ENCODE measurements at places on chromosomes 7 and 10. TPM values are rescaled to one million over a fixed set of nuclear protein-coding genes. Genes with fewer than 3 reads are reported as not detected.

GRCh38 chr10:123890756-123891143 lies 857 bp downstream of the CPXM2 start:
- no peak overlapping the region for H3K4me3 ChIP-seq
- no peaks in the 10 kb centered on the region for H3K36me3 ChIP-seq
- H3K4me1 ChIP-seq = no peaks in the 10 kb centered on the region
- no peak overlapping the region for H3K27ac ChIP-seq
- DNase-seq = no peak
- H3K27me3 ChIP-seq = peaks cover 3% of the 10 kb centered on the region

DNA sequence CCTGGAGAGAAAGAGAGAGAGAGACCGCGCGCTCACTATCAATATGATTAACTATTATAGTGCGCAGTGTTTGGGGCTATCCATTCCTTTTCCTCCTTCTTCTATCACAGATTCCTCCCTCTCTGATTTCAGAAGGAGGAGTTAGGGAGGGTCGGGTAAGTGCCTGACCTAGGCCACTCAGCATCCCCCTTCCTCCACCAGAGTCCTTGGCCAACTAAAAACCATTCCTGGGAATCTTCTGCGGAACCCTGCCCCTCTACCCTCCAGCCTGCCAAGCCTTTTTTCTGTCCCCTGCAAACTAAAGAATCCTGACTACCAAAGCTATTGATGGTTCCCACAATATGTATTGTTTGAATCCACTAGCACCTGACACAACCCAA lies 256.2 kb upstream of the NFE2L3 start:
- no peaks in the 10 kb centered on the region for H3K36me3 ChIP-seq
- H3K4me3 ChIP-seq = no peak overlapping the region
- no peak for DNase-seq
- H3K27me3 ChIP-seq = no peaks in the 10 kb centered on the region

DNA sequence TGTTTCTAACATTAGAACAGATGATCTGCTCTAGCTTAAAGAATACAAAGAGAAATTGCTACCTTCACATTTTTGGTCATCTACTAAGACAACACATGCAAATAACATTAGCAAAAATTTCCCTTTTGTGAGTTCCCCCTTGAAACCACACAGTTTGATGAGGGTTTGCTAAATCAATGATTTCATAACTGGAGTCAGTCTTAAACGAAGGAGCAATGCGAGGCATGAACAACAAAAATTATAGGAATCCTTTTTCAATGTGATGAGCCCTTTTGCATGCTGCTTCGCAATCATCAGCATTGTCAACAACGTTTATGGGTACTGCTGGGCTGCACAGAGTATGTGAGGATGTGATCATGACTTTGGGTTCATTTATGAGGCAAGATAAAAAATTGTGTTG lies 286.4 kb downstream of the C7orf25 start:
- H3K4me1 ChIP-seq = no peaks in the 10 kb centered on the region
- H3K4me3 ChIP-seq = no peak overlapping the region
- DNase-seq = no peak
- no peaks in the 10 kb centered on the region for H3K36me3 ChIP-seq

- H3K36me3 ChIP-seq = no peaks in the 10 kb centered on the region
- no peak for DNase-seq
- H3K27ac ChIP-seq = no peak overlapping the region
Measured at GRCh38 chr10:94963901-94964300, 25.4 kb downstream of the CYP2C9 start.

GRCh38 chr7:11957956-11958355 lies 126.0 kb upstream of the THSD7A start:
- no peak overlapping the region for H3K4me3 ChIP-seq
- H3K36me3 ChIP-seq = no peaks in the 10 kb centered on the region
- no peaks in the 10 kb centered on the region for H3K27me3 ChIP-seq
- H3K4me1 ChIP-seq = no peaks in the 10 kb centered on the region
- DNase-seq = no peak

DNA sequence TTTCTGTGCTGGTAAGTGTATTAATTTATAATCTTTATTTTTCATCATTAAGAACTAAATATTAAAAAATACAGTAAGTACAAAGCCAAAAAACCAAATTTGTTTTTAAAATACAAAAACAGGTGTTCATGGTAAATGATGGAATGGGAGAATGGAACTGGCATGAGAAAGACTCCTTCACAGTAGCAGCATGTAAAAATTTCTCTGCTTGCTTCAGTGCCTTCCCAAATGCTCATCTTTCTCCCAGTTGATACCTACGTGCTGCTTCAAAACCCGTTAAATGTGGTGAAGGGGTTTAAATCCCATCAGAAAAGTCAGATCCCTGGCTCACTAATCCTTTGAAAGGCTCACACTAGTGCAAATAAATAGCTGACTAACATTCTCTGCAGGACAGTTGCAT lies 4.2 kb downstream of the RNF133 start:
- no peaks in the 10 kb centered on the region for H3K36me3 ChIP-seq
- H3K27me3 ChIP-seq = no peaks in the 10 kb centered on the region
- no peak overlapping the region for H3K27ac ChIP-seq
- H3K4me1 ChIP-seq = no peaks in the 10 kb centered on the region
- H3K4me3 ChIP-seq = no peak overlapping the region

DNA sequence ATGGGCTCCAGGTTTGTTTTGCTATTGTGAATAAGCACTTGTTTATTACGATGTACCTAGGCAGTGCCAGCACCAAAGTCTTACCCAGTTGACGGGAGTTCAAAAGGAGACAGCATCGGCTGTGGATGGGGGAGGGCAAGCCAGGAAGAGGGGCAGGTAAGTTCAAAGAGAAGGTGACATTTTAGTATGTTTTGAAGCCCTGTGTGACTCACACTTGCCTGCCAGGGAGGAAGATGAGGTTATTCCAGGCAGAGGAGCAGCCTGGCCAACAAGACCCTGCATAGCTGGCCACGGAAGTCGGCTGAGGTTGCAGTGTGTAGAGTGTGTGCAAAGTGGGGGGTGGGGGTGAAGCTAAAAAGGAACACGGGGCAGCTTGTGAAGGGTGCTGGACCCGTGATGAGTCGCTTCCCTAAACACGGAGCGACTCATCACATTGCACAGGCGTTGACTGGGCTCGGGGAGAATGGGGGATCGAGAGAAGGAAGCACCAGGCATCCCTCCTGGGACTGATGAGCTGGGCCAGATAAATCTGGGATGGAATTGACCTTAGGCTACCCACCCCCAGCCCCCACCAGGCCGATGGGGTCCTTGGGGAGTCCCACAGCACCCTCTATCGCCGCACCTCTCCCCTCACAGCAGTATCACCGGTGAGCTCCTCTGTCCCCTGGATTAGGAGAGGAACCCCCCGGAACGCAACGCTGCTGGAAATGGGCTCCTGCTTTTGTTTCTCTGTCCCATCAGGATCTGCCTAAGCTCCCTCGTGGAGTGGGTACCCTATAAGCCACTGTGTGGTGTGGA lies 97.9 kb upstream of the IKZF1 start:
- no peaks in the 10 kb centered on the region for H3K27me3 ChIP-seq
- H3K4me3 ChIP-seq = no peak overlapping the region
- no peak for DNase-seq
- no peaks in the 10 kb centered on the region for H3K4me1 ChIP-seq
- H3K36me3 ChIP-seq = no peaks in the 10 kb centered on the region

GRCh38 chr10:31528831-31529230 lies 209.8 kb downstream of the ZEB1 start:
- no peaks in the 10 kb centered on the region for H3K27me3 ChIP-seq
- DNase-seq = no peak
- H3K4me3 ChIP-seq = no peak overlapping the region

DNA sequence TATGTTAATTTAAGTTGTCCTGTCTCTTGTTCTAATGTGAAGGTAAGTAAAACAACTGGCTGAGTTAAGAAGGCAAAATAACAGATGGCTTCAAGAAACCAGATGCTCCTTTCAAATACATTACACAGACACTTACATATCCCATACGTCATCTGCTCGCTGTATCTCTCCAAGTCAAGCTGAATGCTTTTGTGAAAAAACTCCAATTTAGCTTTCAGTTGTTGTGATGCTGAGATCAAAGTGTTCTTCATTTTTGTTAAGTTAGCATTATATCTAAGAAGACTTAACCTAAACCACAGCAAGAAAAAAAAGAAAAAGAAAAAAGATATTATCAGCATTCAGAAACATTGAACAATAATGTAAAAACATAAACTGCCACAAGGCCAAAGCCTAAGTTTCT lies 18.5 kb upstream of the ERLIN1 start:
- no peaks in the 10 kb centered on the region for H3K27me3 ChIP-seq
- no peak overlapping the region for H3K27ac ChIP-seq
- no peak for DNase-seq
- H3K4me3 ChIP-seq = no peak overlapping the region

GRCh38 chr7:92988941-92989545 lies 128.7 kb downstream of the SAMD9 start:
- no peaks in the 10 kb centered on the region for H3K36me3 ChIP-seq
- no peaks in the 10 kb centered on the region for H3K4me1 ChIP-seq
- H3K4me3 ChIP-seq = no peak overlapping the region
- no peak for DNase-seq
- H3K27me3 ChIP-seq = no peaks in the 10 kb centered on the region
- H3K27ac ChIP-seq = no peak overlapping the region

GRCh38 chr10:74947781-74948401 lies 121.5 kb downstream of the KAT6B start:
- H3K27me3 ChIP-seq = no peaks in the 10 kb centered on the region
- H3K4me1 ChIP-seq = no peaks in the 10 kb centered on the region
- no peak overlapping the region for H3K27ac ChIP-seq
- H3K36me3 ChIP-seq = no peaks in the 10 kb centered on the region

DNA sequence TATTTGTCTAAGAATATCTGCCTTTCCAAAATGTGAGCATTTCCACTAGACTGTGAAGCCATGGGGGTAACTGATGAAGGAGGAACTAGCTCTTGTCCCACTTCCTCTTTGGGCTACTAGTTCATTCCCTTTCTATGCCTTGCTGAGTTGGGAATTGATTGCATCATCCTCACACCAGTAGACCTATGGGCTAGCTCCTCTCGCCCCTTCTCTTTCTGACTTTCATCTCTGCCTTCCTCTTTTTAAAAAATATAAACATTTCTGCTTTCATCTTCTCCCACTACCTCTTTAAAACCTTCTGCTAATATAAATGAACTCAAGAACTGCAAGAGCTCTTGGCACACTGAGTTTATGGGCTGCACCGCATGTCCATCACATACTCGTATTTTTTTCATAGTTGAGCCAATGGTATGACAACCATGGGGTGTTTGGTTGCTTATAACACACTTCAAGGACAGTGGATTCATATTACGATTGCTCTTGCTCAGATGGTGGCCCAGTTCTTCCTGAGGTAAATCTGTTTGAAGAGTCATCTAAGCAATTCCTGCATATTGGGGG lies 182.0 kb downstream of the REEP3 start:
- H3K36me3 ChIP-seq = no peaks in the 10 kb centered on the region
- no peak overlapping the region for H3K27ac ChIP-seq
- no peak overlapping the region for H3K4me3 ChIP-seq
- H3K27me3 ChIP-seq = no peaks in the 10 kb centered on the region
- peak; percentile 36 for DNase-seq

- no peaks in the 10 kb centered on the region for H3K36me3 ChIP-seq
- no peak for DNase-seq
Measured at GRCh38 chr7:107267138-107267537, 98.3 kb downstream of the HBP1 start.

DNA sequence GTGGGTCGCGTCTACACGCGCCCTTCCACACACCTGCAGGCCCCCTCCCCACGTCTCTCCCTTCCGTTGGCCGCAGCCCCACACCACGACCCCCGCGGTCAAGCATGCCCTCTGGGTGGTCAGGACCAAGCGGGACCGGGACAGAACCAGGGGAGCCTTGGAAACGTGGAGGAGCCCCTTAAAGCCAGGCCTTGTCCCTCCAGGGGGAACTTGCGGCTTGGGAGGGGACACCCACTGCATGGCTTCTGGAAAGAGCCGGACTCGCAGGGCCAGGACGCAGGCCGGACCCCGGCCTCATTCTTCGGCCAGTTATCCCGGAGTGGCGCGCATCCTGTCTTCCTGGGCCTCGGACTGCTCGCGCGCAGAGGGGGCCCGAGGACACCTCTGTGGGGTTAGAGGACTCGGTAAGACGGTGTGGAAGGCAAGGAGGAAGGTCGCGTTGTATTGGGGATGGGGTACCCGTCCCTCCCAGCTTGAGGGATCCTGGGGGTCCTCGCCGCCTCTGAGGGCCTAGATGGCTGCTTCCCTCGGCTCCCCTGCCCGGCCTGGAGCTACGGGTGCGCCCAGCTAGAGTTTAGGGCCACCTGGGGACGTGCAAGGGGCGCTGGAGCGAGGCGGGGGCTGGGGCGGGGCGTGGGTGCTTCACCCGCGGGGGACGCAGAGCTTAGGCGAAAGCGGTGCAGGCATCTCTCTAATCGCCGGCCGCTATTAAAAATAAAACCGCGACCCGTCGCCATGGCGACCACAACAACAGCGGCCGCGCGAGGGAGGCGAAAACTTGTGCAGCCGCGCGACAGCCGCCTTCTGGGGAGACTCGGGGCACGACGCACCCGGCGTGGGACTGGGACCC lies 1.8 kb upstream of the PDGFA start:
- DNase-seq = no peak
- H3K27me3 ChIP-seq = peaks cover 2% of the 10 kb centered on the region
- no peaks in the 10 kb centered on the region for H3K36me3 ChIP-seq
- peak overlapping the region; percentile 45 for H3K4me3 ChIP-seq

- H3K27ac ChIP-seq = no peak overlapping the region
- no peak for DNase-seq
- no peak overlapping the region for H3K4me3 ChIP-seq
- H3K27me3 ChIP-seq = no peaks in the 10 kb centered on the region
- no peaks in the 10 kb centered on the region for H3K36me3 ChIP-seq
Measured at GRCh38 chr7:95104739-95105138, 197.3 kb downstream of the PPP1R9A start.

- H3K27me3 ChIP-seq = no peaks in the 10 kb centered on the region
- 0 out of 2 replicates have a peak, but pooled peaks cover 9% of the 10 kb centered on the region for H3K4me1 ChIP-seq
- H3K4me3 ChIP-seq = no peak overlapping the region
- H3K36me3 ChIP-seq = no peaks in the 10 kb centered on the region
Measured at GRCh38 chr7:92785923-92786322, 50.5 kb downstream of the CDK6 start.

DNA sequence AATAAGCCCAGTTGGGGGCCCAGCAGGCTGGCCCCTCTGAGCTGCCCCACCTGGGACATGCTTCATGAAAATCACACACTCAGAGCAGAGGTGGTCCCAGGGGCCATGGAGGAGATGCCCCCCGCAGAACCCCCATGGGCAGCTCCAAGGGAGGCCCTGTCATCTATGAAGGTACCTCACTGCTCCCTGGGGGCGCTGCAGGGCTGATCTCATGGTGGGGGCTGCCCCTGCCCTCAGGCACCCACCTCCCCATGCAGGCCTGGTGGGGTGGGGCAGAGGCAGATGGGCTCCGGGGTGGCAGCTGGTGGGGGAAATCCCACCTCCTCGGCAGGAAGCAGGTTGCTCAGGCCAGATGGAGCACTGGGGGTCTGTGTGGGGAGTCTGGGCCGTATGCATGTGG lies 60.5 kb downstream of the YKT6 start:
- peaks cover 28% of the 10 kb centered on the region for H3K4me1 ChIP-seq
- H3K4me3 ChIP-seq = no peak overlapping the region
- no peak for DNase-seq
- no peaks in the 10 kb centered on the region for H3K36me3 ChIP-seq
- H3K27ac ChIP-seq = no peak overlapping the region
- no peaks in the 10 kb centered on the region for H3K27me3 ChIP-seq

- H3K4me3 ChIP-seq = peak overlapping the region; percentile 82
- peaks cover 3% of the 10 kb centered on the region for H3K4me1 ChIP-seq
- no peaks in the 10 kb centered on the region for H3K36me3 ChIP-seq
- peak overlapping the region; percentile 83 for H3K27ac ChIP-seq
Measured at GRCh38 chr7:106281585-106282318, 3.0 kb downstream of the NAMPT start.

The ANKRD61 gene
- polyA plus RNA-seq = 0.68 TPM

The TSPAN12 gene
- polyA plus RNA-seq = 2.0 TPM

The CALHM3 gene
- not detected for polyA plus RNA-seq

The OPALIN gene
- polyA plus RNA-seq = not detected

The TRIM74 gene
- polyA plus RNA-seq = 0.11 TPM

The ADCY1 gene
- 0.32 TPM for polyA plus RNA-seq

The CDHR1 gene
- 0.15 TPM for polyA plus RNA-seq

The CDC14C gene
- not detected for polyA plus RNA-seq

The TPK1 gene
- 14.2 TPM for polyA plus RNA-seq

The HMX2 gene
- 30.6 TPM for polyA plus RNA-seq

The GSAP gene
- 12.1 TPM for polyA plus RNA-seq
